NAMALWA (cell line): ENCODE measurements at places on chromosomes 5 and 9.
A peak's percentile ranks its signal among the peaks of the same experiment; 100 is the strongest.

DNA sequence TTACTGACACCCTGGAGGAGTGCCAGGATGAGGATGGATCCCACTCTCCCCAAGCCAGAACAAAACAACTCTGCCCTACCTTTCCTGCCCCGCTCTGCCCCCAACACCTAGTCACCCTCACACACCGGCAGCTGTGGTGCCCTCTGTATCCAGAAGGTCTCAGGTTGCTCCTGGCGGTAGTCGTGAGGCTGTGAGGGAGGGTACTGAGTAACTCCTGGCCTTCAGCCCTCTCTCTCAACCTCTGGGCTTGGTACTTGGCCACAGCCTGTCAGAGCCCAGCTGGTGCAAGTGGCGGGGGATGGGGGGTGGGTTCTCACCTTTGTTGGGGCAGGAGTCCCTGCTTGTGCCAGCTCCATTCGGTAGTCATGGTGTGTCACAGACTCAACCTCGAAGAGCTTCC lies 1.9 kb downstream of the SPAG8 start:
- no peak for DNase-seq

- DNase-seq = no peak
Measured at GRCh38 chr9:34526026-34526425, 3.2 kb upstream of the ENHO start.

DNA sequence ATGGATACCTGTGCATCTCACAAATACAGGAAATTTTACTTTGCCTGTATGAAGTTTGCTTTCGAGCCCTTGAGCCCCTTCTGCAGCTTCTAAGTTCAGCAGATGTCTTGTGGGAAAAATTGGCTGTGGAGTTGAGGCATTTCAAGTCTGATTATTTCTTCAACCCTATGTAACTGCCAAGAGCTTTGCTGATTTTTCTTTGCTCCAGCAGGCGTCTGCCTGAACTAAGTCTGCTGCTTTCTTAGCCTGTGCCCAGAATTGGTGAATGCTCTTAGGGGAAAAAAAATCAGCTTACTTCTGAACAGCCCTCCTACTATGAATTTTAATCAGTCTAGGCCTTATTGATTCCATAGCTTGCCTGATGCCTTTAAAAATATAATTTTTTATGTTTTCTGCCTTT lies 41.2 kb downstream of the RIC1 start:
- DNase-seq = no peak

DNA sequence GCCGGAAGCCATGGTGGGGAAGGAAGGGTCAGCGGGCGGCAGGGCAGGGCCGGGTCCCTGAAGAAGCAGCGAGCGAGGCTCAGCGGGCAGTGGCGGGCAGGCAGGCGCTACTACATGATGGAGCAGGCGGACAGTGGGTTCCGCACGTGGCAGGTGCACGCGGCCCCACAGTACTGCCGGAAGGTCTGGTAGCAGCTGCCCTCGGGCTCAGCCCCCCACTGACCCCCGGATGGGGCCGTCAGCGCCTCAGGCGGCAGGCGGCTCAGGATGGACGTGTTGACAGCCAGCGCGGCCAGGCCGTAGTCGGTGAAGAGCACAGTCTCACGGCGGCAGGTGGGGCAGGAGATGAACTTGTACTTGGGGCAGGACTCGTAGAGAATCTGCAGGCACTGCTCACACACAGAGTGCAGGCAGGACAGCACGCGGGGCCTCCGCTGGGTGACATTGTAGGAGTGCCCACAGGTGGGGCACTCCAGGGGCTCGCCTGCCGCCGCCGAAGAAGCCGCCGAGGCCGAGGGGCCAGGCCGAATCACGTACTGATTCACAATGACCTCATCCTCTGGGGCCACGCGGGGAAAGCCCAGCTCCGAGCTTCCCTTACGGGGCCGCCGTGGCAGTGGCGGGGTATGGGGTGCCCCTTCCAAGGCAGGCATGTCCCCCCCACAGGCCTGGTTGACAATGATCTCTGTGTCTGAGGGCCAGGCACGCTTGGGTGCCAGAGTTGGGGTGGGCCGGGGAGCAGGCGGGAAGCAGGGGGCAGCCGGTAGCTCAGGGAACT lies 1.5 kb downstream of the RNF208 start:
- no peak for DNase-seq

- no peak for DNase-seq
Measured at GRCh38 chr9:133727876-133728441, 10.2 kb downstream of the SARDH start.

DNA sequence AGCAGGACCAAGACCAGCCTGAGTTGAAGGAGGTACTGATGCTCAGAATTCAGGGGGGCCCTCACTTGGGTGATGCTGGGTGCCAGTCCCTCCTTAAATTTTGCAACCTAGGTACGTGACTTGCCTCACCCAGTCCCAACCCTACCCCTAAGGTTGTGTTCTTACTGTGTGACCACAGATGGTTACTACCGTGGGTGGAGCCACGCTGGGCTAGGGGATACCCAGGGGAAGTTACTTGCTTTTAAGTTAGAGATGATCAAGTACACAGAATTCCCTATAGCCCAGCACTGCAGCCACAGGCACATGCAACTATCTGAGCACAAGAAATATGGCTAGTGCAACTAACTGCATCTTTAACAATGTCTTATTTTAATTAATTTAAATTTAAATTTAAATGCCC lies 32.9 kb downstream of the NXNL2 start:
- DNase-seq = no peak

- DNase-seq = no peak
Measured at GRCh38 chr9:114989600-114990410, 59.4 kb upstream of the TNFSF8 start.

- DNase-seq = peak; percentile 95
Measured at GRCh38 chr5:157858527-157859226, at the start of gene CLINT1. TSS of gene CLINT1 (minus strand) at chr5:157859145. CDS start at chr5:157858970, 175 bp downstream.

GRCh38 chr9:127138444-127138843 lies 16.0 kb upstream of the ANGPTL2 start:
- no peak for DNase-seq

DNA sequence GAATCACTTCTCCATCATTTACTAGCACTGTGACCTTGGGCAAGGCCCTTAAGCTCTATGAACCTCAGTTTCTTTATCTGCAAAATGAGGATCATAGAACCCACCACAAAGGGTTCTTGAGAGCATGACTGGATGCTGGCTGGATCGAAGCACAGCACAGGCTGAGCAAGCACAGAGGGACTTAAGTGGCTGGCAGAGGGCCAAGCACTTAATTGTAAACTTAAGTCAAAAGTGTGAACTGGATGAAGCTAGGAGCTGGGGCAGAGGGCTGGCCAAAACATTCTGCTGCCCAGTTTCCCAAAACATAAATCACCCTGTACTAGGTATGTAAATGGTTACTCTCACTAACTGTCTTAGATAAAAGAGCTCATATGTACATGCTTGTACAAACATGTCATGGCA lies 112.3 kb upstream of the WWC1 start:
- DNase-seq = no peak

DNA sequence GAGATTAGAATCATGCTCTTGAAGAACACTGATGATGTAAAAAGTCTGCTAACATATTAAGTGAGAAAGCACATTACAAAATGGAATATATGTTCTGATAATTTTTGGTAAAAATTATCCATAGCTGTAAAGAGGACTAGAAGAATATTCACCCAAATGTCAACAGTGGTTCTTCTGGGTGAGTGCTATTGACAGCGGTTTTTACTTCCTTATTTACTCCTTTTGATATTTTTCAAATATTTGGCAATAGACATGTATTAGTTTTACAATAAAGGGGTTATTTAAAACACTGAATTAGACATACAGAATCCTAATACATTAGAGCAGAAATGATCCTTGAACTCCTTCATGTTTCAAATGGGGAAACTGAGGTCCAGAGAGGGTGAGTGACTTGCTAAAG lies 26.9 kb upstream of the MEGF9 start:
- DNase-seq = no peak

DNA sequence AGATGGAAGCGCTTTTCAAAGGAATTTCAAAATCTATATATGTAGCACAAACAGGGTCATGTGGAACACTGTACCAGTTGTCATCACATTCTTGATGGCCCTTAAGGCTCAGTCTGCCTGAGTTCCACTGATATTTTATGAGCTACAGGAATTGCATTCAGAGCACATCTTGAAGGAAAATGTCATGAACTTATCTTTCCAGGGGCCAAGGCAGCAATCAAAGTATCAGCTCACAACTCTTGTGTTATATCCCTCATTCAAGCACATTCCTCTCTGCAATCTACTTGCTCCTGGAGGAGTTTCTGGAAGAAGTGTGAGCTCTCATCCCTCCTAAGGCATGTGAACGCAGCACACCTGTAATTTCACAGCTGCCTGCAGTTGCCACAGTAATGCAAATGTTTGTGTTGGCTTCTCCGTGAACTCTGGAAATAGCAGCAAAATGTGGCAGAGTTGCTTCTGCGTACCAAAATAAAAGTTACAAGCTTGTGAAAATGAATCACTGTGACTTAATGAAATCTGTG lies 89.7 kb upstream of the EQTN start:
- DNase-seq = peak; percentile 33

GRCh38 chr5:10975945-10976344 lies 214.9 kb upstream of the DAP start:
- DNase-seq = no peak

- peak; percentile 85 for DNase-seq
Measured at GRCh38 chr9:133477992-133478850, 678 bp downstream of the SLC2A6 start.

- no peak for DNase-seq
Measured at GRCh38 chr5:135453613-135454012, 1.5 kb upstream of the TIFAB start.

DNA sequence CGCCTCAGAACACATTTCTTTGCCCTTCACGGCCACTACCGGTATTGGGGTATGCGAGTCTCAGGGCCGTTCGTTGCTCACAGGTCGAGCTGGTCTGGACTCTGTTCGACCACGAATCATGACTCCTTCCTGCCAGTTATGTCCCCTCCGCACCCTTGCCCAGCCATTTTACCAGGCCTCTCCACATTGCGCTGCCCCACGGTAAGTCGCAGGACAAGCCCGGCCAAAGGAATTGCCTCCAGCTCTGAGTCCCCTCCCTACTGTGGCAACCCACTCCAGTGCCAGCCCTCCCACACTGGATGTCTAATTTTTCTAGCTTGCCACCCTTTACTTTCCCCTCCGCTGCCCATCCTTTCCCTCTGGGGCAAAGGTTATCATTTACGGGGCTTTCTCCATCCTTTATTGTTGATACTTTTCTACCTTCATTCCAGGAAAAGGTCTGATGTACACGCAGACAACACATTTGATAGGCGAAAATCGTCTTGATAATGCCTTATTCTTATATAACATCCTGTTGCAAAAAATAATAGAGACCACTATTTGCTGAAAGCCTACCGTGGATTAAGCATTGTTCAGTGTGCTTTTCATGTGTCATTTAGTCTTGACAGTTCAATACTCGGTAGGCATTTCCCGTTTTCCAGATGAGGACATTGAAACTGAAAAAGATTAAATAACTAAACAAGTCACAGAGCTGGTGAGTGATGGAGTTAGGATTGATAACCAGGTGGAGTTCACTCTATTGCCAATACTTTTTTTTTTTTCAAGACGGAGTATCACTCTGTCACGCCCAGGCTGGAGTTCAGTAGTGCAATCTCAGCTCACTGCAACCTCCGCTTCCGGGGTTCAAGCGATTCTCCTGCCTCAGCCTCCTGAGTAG lies 958 bp upstream of the HSPA5 start:
- DNase-seq = peak; percentile 29

DNA sequence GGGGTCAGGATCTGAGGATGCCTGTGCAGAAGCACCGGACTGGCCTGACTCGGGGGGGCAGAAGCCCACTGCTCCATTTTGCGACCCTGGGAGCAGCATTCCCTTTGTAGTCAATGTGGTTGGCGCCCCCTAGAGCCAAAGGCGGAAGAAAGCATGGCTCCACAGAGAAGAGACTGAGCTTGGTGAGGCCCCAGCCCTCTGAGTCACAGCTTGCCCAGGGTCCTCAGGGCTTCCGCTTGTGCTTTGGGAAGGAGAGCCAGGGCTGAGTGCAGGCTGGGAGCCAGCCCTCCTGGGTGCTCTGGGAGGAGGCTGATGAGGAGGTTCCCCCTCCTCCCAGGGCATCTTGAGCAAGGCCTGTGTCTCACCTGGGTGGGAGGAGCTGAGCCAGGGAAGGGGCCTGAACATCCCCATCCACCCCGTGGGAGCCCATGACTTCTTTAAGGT lies 5.5 kb upstream of the AQP3 start:
- peak; percentile 70 for DNase-seq

DNA sequence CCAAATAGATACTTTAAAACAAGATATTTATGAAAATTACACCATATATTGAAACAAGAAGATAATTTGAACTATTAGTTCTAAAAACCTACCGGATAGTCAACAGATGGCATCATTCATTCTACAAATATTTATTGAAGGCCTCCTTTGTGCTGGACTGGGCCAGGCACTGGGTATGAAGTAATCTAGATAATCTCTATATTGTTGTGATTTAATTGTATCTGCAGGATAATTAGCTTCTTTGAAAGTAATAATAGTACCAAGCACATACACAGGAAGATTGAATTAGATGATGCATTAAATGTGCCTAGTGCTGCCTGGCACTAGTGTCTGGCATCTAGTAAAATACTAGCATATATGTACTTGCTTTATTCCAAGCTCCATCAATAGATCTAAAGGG lies 735.2 kb upstream of the DMAC1 start:
- DNase-seq = no peak

- DNase-seq = peak; percentile 37
Measured at GRCh38 chr5:42005561-42006153, 80.6 kb downstream of the FBXO4 start.

GRCh38 chr5:74641735-74642542 lies 1.4 kb upstream of the ENC1 start:
- DNase-seq = peak; percentile 27

DNA sequence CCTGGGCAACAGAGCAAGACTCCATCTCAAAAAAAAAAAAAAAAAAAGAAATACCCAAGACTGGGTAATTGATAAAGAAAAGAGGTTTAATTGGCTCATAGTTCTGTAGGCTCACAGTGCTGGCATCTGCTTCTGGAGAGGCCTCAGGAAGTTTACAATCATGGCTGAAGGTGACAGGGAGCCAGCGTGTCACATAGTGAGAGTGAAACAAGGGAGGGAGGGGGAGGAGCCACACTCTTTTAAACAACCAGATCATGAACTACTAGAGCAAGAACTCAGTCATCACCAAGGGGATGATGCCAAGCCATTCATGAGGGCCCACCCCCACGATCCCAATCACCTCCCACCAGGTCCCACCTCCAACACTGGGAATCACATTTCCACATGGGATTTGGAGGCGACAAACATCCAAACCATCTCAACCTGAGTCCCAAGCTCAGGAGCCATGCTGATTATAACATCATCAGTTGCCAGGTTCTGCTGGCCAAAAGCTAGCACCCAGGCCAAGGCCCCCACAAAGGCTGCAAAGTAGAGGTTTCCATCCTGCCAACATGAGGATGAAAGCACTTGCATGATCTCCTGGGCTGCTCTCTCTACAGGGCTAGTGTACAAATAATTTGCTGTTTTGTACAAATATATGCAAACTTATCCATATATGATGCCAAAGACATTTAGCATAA lies 15.3 kb downstream of the DENND1A start:
- no peak for DNase-seq

DNA sequence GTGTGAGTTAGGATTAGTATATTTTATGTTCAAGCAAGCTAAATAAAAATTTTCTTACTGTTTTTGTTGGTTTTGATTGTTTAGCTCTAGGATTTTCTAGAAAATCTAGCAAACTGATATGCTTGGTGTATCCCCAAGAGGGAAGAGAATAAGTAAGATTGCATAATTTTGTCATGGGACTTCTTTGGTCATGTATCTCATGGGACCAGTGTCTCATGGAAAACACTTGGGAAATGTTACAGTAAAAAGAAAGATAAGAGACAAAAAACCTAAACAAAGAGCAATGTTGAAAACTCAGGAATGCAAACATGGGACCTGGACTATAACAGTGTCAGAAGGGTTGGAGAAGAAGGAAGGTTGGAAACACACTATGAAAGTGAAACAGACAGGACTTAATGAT lies 119.4 kb downstream of the TLR4 start:
- DNase-seq = no peak
